ENCODE measurements at places on chromosomes 5 and 9.

GRCh38 chr9:79588488-79589223 lies 16.9 kb downstream of the TLE4 start:
- DNase-seq, result no peak

GRCh38 chr5:33229216-33229615 lies 211.5 kb upstream of the TARS1 start:
- DNase-seq, result no peak

DNA sequence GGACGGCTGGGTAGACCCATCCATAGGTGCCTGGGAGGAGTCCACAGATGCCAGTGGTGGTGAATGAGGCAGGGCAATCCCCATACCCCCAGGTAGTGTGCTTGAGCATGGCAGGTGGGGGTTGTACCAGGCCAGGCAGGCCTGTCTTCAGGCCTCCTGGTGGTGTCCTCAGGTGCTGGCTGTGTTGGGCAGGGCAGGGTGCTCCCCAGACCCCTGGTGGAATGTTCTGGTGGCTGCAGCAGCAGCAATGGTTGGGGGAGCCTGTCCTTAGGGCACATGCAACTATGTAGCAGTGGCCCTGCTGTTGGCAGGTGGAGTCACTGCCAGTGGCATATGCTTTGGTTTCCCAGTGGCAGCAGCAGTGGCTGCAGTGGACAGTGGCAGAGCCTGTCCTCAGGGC lies 10.0 kb downstream of the ALG2 start:
- DNase-seq, result no peak

DNA sequence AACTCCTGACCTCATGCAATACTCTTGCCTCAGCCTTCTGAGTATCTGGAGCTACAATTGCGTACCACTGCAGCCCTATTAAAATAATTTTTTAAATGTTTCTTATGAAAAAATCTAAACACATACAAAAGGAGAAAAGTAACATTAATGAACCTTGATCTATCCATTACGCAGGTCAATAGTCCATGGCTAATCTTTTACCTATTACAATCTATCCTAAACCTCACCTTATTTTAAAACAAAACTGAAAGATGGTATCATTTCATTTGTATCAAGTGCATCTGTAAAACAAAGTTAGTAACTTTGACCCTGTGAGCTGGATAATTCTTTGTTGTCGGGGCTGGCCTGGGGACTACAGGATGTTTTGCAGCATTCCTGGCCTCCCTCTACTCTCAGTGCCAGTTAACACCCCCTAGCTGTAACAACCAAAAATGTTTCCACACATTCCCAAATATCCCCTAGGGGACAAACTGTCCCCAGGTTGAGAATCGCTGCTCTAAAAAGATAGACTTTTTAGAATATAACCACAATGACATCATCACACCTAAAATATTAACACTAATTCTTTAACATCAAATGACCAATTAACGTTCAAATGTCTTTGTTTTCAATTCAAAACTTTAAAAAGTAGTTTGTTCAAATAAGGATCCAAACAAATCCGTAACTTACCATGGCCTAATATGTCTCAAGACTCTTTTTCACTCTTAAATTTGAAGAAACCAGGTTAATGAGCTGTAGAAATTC lies 54.8 kb downstream of the RNF38 start:
- DNase-seq, result no peak

DNA sequence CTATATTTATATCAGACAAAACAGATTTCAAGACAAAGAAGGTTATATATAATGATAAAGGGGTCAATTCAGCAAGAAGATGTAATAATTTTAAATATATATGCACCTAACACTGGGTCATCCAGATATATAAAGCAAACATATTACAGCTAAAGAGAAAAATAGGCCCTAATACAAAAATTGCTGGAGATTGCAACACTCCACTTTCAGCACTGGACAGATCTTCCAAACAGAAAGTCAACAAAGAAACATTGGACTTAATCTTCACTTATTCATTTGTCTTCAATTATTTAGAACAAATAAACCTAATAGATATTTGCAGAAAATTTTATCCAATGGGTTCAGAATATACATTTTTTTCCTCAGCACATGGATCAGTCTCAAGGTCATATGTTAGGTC lies 45.8 kb downstream of the MEIKIN start:
- no peak for DNase-seq

GRCh38 chr5:43833961-43834360 lies 231.0 kb downstream of the NNT start:
- DNase-seq, result no peak

- DNase-seq, result no peak
Measured at GRCh38 chr5:67643536-67643935, 446.9 kb upstream of the CD180 start.

DNA sequence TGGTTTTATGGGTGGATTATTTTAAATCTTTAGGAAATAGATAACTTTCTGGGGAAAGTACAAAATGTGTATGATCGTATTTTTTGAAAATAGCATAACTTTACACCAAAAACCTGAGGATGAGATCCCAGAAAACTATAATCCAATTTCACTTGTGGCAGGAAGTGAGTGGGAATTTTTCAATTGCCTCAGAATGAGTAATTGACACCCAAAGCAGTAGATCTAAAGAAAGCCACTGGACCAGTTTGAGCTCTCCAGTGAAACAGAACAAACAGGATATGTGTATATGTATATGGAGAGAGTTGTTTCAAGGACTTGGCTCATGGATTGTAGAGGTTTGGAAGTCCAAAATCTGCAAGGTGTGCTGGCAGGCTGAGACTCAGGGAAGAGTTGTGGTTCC lies 109.2 kb upstream of the SHB start:
- no peak for DNase-seq

DNA sequence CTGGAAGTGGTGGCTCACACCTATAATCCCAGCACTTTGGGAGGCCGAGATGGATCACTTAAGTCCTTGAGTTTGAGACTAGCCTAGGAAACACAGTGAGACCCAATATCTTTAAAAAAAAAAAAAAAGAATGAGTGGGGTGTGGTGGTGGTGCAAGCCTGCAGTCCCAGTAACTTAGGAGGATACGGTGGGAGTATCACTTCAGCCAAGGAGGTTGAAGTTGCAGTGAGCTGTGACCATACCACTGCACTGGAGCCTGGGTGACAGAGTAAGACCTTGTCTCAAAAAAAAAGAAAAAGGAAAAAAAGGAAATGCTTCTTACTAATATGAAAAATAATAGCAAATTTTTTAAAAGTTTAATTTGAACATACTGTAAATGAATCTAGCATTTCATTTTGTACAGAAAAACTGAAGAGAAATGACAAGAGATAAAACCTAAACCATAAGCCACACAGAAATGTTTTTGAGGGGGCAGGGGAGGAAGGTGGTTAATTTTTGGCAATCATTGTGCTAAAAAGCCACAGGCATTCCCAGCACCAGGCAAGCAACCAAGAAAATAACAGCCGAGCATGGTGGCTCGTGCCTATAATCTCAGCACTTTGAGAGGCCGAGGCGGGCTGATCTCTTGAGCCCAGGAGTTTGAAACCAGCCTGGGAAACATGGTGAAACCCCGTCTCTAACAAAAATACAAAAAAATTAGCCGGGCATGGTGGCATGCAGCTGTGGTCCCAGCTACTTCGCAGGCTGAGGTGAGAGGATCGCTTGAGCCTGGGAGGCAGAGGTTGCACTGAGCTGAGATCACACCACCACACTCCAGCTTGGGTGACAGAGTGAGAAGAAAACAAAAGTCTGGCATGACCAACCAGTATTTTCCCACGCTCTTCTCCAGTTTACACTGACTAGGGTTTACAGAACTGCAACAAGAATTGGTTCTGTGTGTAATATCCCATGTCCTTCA lies 114.5 kb upstream of the NR5A1 start:
- DNase-seq, result no peak

DNA sequence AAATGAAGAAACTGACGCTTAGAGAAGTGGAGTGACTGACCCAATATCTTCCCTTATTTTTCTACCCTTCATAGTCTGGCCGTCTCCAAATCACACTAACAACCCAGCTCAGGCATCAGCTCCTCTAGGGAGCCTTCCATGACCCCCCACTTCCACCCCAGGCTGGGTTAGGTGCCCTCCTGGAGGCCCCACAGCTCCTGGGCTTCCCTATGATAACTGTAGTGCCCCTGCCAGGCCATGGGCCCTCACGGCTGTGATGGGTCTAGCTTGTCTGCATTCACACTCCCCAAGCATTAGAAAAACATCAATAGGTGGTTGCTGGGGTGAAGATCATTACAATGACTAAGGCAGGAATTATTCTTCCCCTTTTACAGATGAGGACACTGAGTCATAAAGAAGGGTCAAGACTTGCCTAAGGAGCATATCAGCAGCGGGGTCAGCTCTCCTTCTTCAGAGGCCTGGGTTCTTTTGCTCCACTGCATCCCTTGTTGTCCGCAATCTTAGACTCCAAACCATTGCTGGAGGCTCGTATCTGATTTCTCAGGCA lies 7.3 kb downstream of the CORO2A start:
- no peak for DNase-seq

DNA sequence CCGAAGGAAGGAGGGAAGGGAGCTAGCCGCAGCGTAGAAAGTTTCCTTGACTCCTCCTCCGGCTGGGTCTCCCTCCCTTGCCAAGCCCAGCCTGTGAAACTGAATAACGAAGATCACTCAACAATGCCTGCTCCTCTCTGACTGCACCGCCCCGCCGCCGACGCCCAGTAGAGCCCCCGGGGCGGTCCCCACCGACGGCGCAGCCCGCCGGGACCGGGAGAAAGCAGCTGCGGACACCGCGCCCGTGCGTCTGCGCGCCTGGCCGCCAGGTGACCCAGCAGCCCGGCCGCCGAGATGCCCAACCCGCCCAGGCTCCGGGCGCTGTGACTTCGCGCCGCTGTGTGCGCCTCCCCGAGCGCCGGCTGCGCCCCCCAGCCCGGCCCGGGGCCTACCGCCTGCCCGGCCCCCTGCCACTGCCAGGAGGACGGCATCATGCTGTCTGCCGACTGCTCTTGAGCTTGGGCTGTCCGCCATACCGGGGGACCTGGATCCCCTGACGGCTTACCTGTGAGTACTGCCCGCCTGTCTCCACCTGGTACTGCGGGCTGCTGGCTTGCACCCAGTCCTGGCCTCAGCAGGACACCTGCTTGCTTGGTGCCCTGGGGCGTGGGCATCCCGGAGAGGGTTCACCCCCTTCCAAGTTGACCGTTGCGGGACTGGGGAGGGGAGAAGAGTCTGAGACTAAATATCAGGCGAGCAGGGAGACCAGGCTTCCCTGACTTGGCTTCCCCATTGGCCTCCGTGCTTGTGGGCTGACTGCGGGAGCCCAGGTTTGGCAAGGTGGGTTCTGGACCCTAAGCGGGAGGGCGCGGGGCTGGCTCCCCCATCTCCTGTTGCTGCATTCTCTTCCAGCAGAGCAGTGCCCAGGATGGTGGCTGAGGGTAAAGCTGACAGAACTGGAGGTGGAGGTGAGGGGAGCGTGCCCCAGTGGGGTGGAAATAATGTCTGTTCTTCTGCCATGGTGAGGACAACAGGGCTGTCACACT lies 26.2 kb upstream of the SPTLC1 start:
- DNase-seq, result no peak

All from stimulated activated CD8-positive, alpha-beta memory T cell treated with anti-CD3 and anti-CD28 coated beads, Interleukin-4, amount 100 ng/mL, for 4 hours (primary cell).